MCF 10A (cell line): ENCODE measurements at places on chromosomes 2 and 18. TPM values are rescaled to one million over a fixed set of nuclear protein-coding genes. Genes with fewer than 3 reads are reported as not detected.

DNA sequence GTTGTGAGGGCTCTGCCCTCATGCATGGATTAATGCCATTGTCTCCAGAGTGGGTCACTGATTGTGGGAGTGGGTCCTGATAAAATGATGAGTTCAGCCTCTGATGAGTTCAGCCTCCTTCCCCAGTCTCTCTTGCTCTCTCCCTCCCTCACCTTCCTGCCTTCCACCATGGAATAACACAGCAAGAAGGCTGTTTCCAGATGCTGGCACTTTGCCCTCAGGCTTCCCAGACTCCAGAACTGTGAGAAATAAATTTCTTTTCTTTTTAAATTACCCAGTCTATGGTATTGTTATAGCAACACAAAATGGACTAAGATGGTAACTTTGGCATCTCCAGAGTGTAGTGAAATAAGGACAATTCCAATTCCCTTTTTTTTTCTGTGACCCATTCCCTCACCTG is 47.1 kb upstream of the MAP4K3 start:
- peaks cover 7% of the 10 kb centered on the region for H3K4me1 ChIP-seq
- no peak overlapping the region for H3K27ac ChIP-seq
- H3K36me3 ChIP-seq = no peaks in the 10 kb centered on the region
- no peak for DNase-seq
- no peak overlapping the region for H3K4me3 ChIP-seq

GRCh38 chr18:31281437-31281836 is 36.5 kb upstream of the DSG1 start:
- peaks cover 8% of the 10 kb centered on the region for H3K4me1 ChIP-seq
- no peak overlapping the region for H3K4me3 ChIP-seq
- H3K27me3 ChIP-seq = no peaks in the 10 kb centered on the region
- no peaks in the 10 kb centered on the region for H3K36me3 ChIP-seq
- no peak overlapping the region for H3K27ac ChIP-seq

NMS gene
- not detected in 2 replicates for total RNA-seq

- DNase-seq = peak; percentile 42
- no peak overlapping the region for H3K4me3 ChIP-seq
- peaks cover 8% of the 10 kb centered on the region for H3K36me3 ChIP-seq
- no peaks in the 10 kb centered on the region for H3K27me3 ChIP-seq
- peaks cover 40% of the 10 kb centered on the region for H3K4me1 ChIP-seq
- peak overlapping the region; percentile 86 for H3K27ac ChIP-seq
These were observed 17.7 kb downstream of the INO80C start for GRCh38 chr18:35479911-35480586.

ITGA4 gene
- total RNA-seq = 0.19 and 0.42 TPM in 2 replicates

C2orf66 gene
- total RNA-seq = 0.61 and 0.98 TPM in 2 replicates

DNA sequence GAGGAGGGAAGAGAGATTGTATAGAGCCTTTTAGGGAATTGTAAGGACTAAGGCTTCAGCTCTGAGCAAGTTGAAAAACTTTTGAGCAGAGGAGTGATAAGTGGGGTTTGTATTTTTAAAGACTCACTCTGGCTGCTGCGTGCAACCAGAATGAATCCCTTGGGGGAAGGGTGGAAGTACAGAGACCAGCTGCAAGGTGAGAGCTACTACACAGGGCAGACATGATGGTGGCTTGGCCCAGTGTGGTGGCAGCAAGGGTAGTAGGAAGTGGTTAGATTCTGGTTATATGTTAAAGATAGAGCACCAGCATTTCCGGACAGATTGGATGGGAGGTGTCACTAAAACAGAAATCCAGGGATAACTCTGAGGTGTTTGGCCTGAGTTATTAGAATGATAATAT is 10.1 kb upstream of the SESTD1 start:
- no peak overlapping the region for H3K4me3 ChIP-seq
- no peaks in the 10 kb centered on the region for H3K27me3 ChIP-seq
- DNase-seq = no peak
- peaks cover 59% of the 10 kb centered on the region for H3K4me1 ChIP-seq
- H3K27ac ChIP-seq = peak overlapping the region; percentile 95

DNA sequence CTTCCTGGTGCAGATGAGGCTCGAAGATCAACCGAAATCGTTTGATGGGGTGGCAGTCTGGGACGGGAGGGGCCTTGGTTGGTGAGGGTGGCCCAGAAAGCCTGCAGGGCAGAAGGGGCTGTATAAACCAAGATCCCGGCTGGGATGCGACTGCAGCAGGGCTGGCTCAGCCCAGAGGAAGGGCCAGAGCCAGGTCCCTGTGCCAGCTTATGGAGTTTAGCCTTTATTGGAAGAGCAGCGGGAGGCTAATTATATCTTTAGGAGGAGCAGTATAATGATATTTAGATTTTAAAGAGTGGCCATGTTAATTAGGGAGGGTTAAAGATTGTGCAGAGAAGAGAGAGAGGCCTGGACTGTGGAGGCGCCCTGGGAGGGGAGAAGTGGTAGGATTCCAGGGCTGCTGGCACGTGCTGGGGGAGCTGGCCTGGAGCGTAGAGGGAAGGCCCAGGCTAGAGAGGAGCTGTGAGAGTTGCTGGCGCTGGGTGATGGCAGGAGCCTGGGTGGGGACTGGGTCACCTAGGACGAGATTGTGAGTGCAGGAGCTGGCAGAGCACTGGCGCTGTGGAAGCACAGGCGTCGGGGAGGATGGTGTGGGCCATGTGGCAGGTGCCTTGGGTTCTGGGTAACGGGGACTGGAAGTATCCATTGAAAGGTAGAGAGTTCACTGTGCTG is 25.1 kb downstream of the TRAF3IP1 start:
- no peak overlapping the region for H3K4me3 ChIP-seq
- no peak for DNase-seq
- H3K27ac ChIP-seq = no peak overlapping the region
- no peaks in the 10 kb centered on the region for H3K27me3 ChIP-seq
- H3K4me1 ChIP-seq = no peaks in the 10 kb centered on the region

- peak; percentile 44 for DNase-seq
- H3K4me3 ChIP-seq = no peak overlapping the region
- no peak overlapping the region for H3K27ac ChIP-seq
- H3K4me1 ChIP-seq = peaks cover 5% of the 10 kb centered on the region
These were observed 48.7 kb downstream of the IL1RL2 start for GRCh38 chr2:102235491-102235890.

GRCh38 chr2:170300993-170301392 is 123.0 kb downstream of the MYO3B start:
- H3K4me1 ChIP-seq = no peaks in the 10 kb centered on the region
- no peaks in the 10 kb centered on the region for H3K36me3 ChIP-seq
- peaks cover 16% of the 10 kb centered on the region for H3K27me3 ChIP-seq

CYBRD1 gene
- 8.9 and 15.8 TPM in 2 replicates for total RNA-seq

CABYR gene
- total RNA-seq = 3.0 TPM in 2 replicates

GRCh38 chr2:152222975-152223637 is 47.5 kb upstream of the STAM2 start:
- no peaks in the 10 kb centered on the region for H3K27me3 ChIP-seq
- no peak overlapping the region for H3K27ac ChIP-seq
- H3K4me1 ChIP-seq = peaks cover 19% of the 10 kb centered on the region
- no peaks in the 10 kb centered on the region for H3K36me3 ChIP-seq
- peak; percentile 86 for DNase-seq

PPP1R7 gene
- 38.9 and 43.9 TPM in 2 replicates for total RNA-seq

GRCh38 chr2:69994166-69994565 is 32.7 kb upstream of the ASPRV1 start:
- no peak overlapping the region for H3K4me3 ChIP-seq
- peaks cover 11% of the 10 kb centered on the region for H3K4me1 ChIP-seq
- H3K36me3 ChIP-seq = peaks cover 7% of the 10 kb centered on the region
- no peak overlapping the region for H3K27ac ChIP-seq

- peak overlapping the region; percentile 70 for H3K27ac ChIP-seq
- DNase-seq = no peak
- no peak overlapping the region for H3K4me3 ChIP-seq
- H3K36me3 ChIP-seq = no peaks in the 10 kb centered on the region
- peaks cover 50% of the 10 kb centered on the region for H3K4me1 ChIP-seq
These were observed 43.2 kb upstream of the CAB39 start for GRCh38 chr2:230669386-230669950.

- H3K36me3 ChIP-seq = no peaks in the 10 kb centered on the region
- no peaks in the 10 kb centered on the region for H3K27me3 ChIP-seq
- no peak overlapping the region for H3K4me3 ChIP-seq
- H3K27ac ChIP-seq = no peak overlapping the region
- no peak for DNase-seq
These were observed 18.3 kb downstream of the HS6ST1 start for GRCh38 chr2:128300151-128301020.

DNA sequence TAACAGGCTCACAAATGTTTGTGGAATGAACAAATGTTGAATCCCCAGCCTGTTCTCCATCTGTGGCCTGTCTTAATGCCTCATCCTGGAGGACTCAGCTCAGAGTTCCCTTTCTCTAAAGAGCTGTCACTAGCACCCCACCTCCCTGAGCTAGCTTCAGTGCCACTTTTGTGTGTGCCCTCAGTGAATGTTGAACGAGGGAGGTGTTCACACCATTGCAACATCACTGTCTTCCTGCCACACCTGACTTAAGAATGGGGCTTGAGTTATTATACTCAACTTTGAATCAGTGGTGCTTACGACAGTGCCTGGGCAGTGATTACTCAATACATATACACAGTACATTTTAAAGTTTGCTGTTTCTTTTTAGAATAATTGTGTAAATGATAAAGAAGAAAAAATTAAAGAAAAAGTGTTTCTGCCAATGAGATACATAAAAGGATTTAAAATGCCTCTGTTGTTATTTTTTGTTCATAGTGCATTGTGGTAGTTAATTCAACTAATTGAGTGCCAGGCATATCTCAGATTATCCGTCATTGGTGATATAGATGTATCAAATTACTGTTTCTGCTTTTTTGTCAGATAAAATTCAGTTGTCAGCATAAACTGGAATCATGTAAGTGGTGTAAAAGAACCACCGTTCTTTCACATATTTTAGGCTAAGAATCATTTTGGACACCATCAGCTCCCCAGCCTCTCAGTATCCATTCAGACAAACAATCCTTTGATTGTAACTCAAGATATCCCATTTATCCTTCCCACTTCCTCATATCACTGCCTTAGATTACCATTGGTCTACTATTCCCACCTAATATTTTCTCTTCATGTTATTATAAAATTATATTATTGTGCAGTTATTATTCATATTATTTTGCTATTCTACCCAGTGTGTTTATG is 304.7 kb downstream of the PTPRM start:
- H3K4me3 ChIP-seq = peak overlapping the region; percentile 62
- no peaks in the 10 kb centered on the region for H3K27me3 ChIP-seq
- H3K27ac ChIP-seq = peak overlapping the region; percentile 96
- peaks cover 38% of the 10 kb centered on the region for H3K4me1 ChIP-seq
- H3K36me3 ChIP-seq = peaks cover 5% of the 10 kb centered on the region

FAM237A gene
- total RNA-seq = not detected in 2 replicates

DNA sequence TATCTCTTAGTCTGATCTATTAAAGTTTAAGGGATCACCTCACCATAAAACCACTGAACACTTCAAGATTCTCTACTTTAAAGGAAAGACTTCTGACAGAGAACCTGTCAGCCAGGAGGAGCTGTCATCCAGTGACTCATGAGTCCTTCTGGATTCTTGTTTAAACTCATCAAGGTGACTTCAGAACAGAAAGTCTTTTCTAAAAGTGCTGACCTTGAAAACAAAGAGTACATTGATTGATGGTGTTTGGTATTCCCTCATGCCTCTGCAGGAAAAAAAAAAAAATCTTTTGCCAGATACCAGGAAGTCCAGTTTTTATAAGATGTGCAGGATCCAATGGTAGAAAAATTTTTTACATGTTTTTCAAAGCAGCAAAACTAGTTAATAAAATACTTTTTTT is 12.3 kb downstream of the DSG2 start:
- peak; percentile 38 for DNase-seq
- peaks cover 57% of the 10 kb centered on the region for H3K4me1 ChIP-seq
- peak overlapping the region; percentile 59 for H3K27ac ChIP-seq
- H3K36me3 ChIP-seq = peaks cover 5% of the 10 kb centered on the region
- H3K27me3 ChIP-seq = no peaks in the 10 kb centered on the region

SP140L gene
- 20.3 and 33.2 TPM in 2 replicates for total RNA-seq

DNA sequence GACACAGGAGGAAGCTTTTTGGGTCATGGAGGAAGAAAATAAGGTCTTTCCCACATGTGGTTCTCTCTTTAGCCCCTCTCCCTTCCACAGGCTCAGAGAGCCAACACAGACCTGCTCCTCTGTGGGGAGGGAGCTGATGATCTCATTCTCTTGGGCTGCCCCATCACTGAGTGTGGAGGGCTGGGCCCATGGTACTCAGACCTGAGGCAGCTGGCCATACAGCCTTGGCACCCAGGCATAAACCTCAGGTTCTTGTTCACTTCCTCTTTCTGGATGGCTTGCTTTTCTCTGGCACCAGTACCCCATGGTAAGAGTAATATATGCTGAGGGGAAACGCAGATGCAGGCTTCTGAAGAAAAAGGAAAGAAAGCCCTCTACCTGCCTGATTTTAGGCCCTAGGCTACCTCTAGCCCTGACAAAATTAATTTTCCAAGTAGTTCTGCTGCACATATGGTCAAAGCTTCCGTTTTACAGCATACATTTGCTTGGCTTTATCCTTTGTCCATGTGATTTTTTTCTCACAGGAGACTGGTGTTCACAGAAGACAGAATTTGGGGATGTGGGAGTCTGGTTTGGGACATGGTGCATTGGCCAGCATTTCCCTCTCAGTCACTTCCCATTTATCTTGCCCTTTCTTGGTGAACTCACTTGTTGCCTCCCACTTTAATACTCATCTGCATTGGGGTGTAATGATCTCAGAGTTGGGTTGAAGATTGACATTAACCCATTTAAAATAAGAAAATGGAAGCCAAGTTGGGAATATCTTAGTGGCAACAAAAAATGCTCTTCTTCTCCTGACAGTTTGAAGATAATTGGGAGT is 11.1 kb downstream of the DHRS9 start:
- H3K4me3 ChIP-seq = no peak overlapping the region
- no peaks in the 10 kb centered on the region for H3K36me3 ChIP-seq
- no peaks in the 10 kb centered on the region for H3K4me1 ChIP-seq
- no peak for DNase-seq
- H3K27ac ChIP-seq = no peak overlapping the region

RIT2 gene
- not detected in 2 replicates for total RNA-seq

SPEG gene
- total RNA-seq = 23.3 and 25.7 TPM in 2 replicates

GRCh38 chr2:181814057-181814491 is 77.5 kb upstream of the ITPRID2 start:
- peak overlapping the region; percentile 16 for H3K27ac ChIP-seq
- no peaks in the 10 kb centered on the region for H3K27me3 ChIP-seq
- H3K4me3 ChIP-seq = no peak overlapping the region

GRCh38 chr2:222040333-222040732 is 258.5 kb downstream of the PAX3 start:
- H3K27me3 ChIP-seq = no peaks in the 10 kb centered on the region
- no peaks in the 10 kb centered on the region for H3K4me1 ChIP-seq
- no peak overlapping the region for H3K27ac ChIP-seq
- H3K36me3 ChIP-seq = no peaks in the 10 kb centered on the region
- no peak for DNase-seq
